Activated T-cell treated with anti-CD3 and anti-CD28 coated beads, Interleukin-2, amount 50 U/mL, for 72 hours (primary cell): ENCODE measurements at places on chromosomes 1 and 21. TPM values are rescaled to one million over a fixed set of nuclear protein-coding genes. Genes with fewer than 3 reads are reported as not detected.
A peak's percentile ranks its signal among the peaks of the same experiment; 100 is the strongest.

Gene G0S2
- 9.6 TPM for total RNA-seq

- DNase-seq: no peak
- no peaks in the 10 kb centered on the region for H3K4me1 ChIP-seq
- H3K27me3 ChIP-seq: peaks cover 4% of the 10 kb centered on the region
- H3K4me3 ChIP-seq: no peak overlapping the region
- no peak overlapping the region for H3K27ac ChIP-seq
- no peaks in the 10 kb centered on the region for H3K36me3 ChIP-seq
Observed at GRCh38 chr1:88029899-88030298, 654.2 kb upstream of the PKN2 start.

DNA sequence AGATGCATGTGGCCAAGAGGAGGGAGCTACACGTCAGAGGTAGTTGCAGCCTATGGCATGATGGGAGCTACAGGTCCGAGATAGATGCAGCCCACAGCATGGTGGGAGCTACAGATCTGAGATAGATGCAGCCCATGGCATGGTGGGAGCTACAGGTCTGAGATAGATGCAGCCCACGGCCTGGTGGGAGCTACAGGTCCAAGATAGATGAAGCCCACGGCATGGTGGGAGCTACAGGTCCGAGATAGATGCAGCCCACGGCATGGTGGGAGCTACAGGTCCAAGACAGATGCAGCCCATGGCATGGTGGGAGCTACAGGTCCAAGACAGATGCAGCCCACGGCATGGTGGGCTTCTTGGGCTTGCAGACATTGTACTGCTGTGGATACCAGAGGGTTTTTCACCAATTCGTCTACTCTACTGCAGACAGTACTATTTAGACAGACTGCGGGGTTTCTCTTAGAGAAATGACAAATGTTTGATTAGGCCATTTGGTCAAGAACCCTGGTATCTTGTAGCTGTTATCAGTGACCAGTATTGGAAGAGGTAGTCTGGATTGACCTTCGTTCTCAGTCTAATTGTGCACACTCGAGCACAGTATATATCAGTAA is 127.4 kb downstream of the DHRS3 start:
- H3K4me1 ChIP-seq: peaks cover 6% of the 10 kb centered on the region
- no peak overlapping the region for H3K4me3 ChIP-seq
- H3K27me3 ChIP-seq: no peaks in the 10 kb centered on the region

GRCh38 chr1:68136187-68136586 is 85.8 kb upstream of the DIRAS3 start:
- H3K27ac ChIP-seq: no peak overlapping the region
- no peak for DNase-seq
- no peaks in the 10 kb centered on the region for H3K27me3 ChIP-seq

GRCh38 chr1:214632091-214632490 is 29.1 kb downstream of the CENPF start:
- H3K36me3 ChIP-seq: peaks cover 16% of the 10 kb centered on the region
- peaks cover 11% of the 10 kb centered on the region for H3K4me1 ChIP-seq
- H3K4me3 ChIP-seq: no peak overlapping the region
- no peak overlapping the region for H3K27ac ChIP-seq

Gene GPR52
- total RNA-seq: 1.6 TPM

DNA sequence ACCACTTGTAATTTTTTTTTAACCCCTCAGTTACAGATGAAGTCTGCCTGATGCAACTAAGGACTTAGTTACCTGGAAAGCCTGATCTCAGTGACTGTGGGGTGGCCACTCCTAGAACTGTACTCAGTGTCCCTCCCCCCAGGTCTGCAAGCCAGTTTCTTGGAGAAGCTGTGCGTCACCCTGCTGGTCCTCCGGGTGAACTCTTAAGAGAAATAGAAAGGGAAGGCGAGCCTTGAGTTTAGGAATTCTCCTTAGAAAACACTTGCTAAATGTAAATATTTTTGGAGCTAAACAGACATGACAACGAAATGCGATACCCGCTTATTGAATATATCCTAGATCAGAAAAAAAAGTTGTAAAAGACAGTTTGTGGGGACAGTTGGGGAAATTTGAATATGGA is 730 bp downstream of the SLC16A4 start:
- no peak overlapping the region for H3K27ac ChIP-seq
- no peaks in the 10 kb centered on the region for H3K27me3 ChIP-seq
- peaks cover 7% of the 10 kb centered on the region for H3K4me1 ChIP-seq
- DNase-seq: no peak
- no peak overlapping the region for H3K4me3 ChIP-seq

Gene LCE3D
- not detected for total RNA-seq

- peaks cover 37% of the 10 kb centered on the region for H3K4me1 ChIP-seq
- peak overlapping the region; percentile 98 for H3K27ac ChIP-seq
- DNase-seq: no peak
- no peaks in the 10 kb centered on the region for H3K27me3 ChIP-seq
- H3K4me3 ChIP-seq: peak overlapping the region; percentile 84
Observed at GRCh38 chr1:1232796-1233566, 944 bp downstream of the B3GALT6 start.

Gene CD84
- total RNA-seq: 16.0 TPM

Gene CLCA1
- not detected for total RNA-seq

- H3K27me3 ChIP-seq: peaks cover 20% of the 10 kb centered on the region
- no peak for DNase-seq
- no peaks in the 10 kb centered on the region for H3K36me3 ChIP-seq
- no peak overlapping the region for H3K27ac ChIP-seq
- no peak overlapping the region for H3K4me3 ChIP-seq
Observed at GRCh38 chr1:63804829-63805484, 31.1 kb downstream of the ROR1 start.

Gene TNFAIP8L2
- 17.1 TPM for total RNA-seq

GRCh38 chr1:187408212-187409004 is 579.7 kb downstream of the PLA2G4A start:
- H3K4me3 ChIP-seq: no peak overlapping the region
- no peak overlapping the region for H3K27ac ChIP-seq
- no peak for DNase-seq
- no peaks in the 10 kb centered on the region for H3K4me1 ChIP-seq
- no peaks in the 10 kb centered on the region for H3K36me3 ChIP-seq

GRCh38 chr1:16067127-16067768 is 6.2 kb downstream of the FAM131C start:
- DNase-seq: no peak
- H3K4me3 ChIP-seq: no peak overlapping the region
- H3K27ac ChIP-seq: no peak overlapping the region
- no peaks in the 10 kb centered on the region for H3K36me3 ChIP-seq
- no peaks in the 10 kb centered on the region for H3K4me1 ChIP-seq

Gene IL12RB2
- 136 TPM for total RNA-seq

Gene TFF2
- total RNA-seq: not detected

DNA sequence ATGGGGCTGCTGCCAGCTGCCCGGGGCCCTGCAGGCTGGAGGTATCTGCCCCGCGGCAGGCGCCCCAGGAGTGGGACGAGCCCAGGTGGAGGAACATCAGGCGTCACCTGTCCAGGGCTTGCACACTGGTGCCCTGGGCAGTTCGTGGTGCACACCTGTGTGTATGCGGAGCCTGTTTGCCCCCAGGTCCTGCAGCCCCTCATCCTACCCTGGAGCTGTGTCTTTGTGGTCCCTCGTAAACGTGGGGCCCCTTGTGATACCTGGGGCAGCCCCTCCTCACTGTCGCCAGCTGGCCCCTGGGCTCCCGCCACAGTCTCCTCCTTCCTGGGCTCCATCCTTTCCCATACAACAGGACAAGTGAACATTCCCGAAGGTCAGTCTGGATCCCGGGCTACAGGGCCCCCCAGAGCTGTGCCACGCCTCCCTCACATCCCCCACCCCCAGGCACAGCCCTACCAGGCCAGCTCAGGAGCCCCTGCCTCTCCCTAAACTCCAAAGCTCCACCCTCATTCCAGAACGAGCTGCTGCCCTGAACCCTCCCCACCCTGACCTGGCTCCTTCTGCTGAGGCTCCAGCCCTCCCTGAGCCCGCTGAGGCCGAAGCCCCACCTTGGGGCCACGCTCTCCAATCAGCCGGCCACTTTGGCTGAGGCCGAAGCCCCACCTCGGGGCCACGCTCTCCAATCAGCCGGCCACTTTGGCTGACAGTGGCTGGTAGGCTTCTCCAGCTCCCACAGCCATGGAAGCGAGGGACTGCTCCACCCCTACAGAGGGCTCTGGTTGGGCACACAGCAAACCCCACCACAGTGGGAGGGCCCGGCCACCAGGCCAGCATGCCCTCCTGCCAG is 42.6 kb downstream of the UBE2G2 start:
- no peaks in the 10 kb centered on the region for H3K36me3 ChIP-seq
- H3K27ac ChIP-seq: no peak overlapping the region
- DNase-seq: no peak
- H3K4me1 ChIP-seq: no peaks in the 10 kb centered on the region

DNA sequence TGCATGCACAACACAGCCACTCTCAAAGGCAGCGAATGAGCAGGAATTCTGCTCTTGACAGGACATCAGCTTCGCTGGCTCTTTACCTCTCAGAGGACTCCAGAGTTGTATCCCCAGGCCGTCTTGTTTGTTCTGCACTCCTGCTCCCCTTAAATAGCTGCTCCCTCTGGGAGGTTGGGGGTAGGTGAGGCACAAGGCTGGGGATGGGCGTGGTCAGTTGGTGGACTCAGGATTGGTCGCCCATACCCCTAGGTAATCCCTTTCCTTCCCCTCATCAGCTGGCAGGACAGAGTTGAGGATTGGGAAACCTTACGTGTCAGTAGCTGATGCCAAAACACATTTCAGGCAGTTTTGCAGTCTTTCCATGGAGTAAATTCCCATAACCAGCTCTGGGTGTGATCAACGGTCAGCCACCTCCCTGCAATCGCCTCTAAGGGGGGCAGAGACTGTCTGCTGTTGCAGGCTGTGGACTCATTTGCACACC is at the start of gene PLA2G2A:
Gene PLA2G2A, minus strand, starts transcription at position 125 of the 484 bp plus-strand sequence. CDS start 845 bp downstream, outside the sequence.
- H3K27me3 ChIP-seq: peaks cover 44% of the 10 kb centered on the region
- no peaks in the 10 kb centered on the region for H3K4me1 ChIP-seq
- H3K27ac ChIP-seq: no peak within 1 kb of the TSS
- DNase-seq: no peak
- no peak within 1 kb of the TSS for H3K4me3 ChIP-seq
- no peaks in the 10 kb centered on the region for H3K36me3 ChIP-seq

DNA sequence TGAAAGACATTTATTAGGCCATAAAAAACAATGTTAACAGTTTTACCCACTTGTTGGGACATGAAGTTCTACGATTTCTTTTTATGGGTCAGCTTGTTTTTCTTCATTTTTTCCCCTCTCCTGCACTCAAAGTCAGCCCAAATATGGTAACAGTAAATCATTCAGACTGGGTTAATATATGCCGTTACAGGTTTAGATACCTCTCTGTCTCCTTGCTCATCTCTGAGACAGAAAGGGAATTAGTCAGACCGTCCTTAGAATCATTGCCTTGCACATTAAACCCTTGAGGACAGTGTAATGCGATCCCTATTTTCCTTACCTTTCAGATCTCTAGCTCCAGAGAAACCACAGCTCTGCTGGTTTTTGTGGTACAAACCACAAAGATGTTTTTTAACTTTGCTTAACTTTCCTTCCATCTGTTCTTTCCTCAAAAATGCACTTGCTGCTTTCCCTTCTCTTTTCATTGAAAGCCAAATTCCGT is 613.3 kb downstream of the PLPP3 start:
- no peak overlapping the region for H3K4me3 ChIP-seq
- H3K27me3 ChIP-seq: peaks cover 6% of the 10 kb centered on the region
- DNase-seq: no peak
- H3K27ac ChIP-seq: no peak overlapping the region
- no peaks in the 10 kb centered on the region for H3K4me1 ChIP-seq

DNA sequence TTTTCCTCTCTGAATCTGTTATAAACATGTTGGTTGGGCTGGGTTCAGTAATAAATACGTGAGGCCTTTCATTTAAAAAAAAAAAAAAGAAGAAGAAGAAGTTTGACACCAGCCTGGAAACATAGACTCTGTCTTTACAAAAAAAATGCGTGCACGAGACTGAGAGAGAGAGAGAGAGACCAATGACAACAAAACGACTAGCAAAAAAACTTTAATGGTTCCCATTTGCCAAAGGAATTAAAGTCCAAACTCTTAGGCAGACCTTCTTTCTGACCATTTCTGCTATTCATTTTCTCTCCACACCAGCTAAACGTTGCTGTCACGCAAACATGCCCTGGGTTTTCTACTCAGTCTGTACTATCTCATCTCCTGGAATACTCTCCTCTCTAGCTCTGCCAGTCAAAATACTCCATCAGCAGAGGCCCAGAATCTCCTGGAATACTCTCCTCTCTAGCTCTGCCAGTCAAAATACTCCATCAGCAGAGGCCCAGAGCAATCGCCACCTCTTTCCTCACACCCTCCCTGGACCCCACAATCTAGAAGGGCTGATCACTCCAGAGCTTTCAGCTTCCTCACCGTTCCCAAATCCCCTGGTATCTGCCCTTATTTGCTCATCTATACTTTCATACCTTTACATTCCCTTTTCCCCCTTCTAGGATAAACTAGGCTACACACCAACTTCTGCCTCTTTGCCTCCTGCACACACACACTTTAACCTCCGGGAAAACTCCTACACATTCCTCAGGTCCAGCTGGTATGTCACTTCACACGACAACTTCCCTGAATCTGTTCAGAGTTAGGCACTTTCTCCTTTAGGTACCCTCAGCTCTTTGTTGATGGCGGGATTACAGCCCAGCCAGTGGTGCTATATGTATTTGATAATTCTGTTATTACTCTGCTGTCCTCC is 100.0 kb downstream of the CDC7 start:
- DNase-seq: no peak
- H3K27me3 ChIP-seq: peaks cover 6% of the 10 kb centered on the region
- no peaks in the 10 kb centered on the region for H3K36me3 ChIP-seq
- no peak overlapping the region for H3K4me3 ChIP-seq
- no peak overlapping the region for H3K27ac ChIP-seq

- no peak overlapping the region for H3K4me3 ChIP-seq
- H3K27me3 ChIP-seq: peaks cover 7% of the 10 kb centered on the region
- no peak for DNase-seq
- no peaks in the 10 kb centered on the region for H3K4me1 ChIP-seq
Observed at GRCh38 chr1:58412071-58412580, 134.4 kb downstream of the OMA1 start.

GRCh38 chr1:12745992-12746323 is at the start of gene CFAP107:
Gene CFAP107, plus strand, starts transcription at chr1:12746200. Its CDS starts 231 bp downstream, at chr1:12746431.
- H3K36me3 ChIP-seq: peaks cover 27% of the 10 kb centered on the region
- DNase-seq: peak; percentile 29
- peak within 1 kb of the TSS; percentile 61 for H3K27ac ChIP-seq
- H3K4me3 ChIP-seq: peak within 1 kb of the TSS; percentile 52
- H3K27me3 ChIP-seq: peaks cover 52% of the 10 kb centered on the region

Gene DHDDS
- 43.6 TPM for total RNA-seq

DNA sequence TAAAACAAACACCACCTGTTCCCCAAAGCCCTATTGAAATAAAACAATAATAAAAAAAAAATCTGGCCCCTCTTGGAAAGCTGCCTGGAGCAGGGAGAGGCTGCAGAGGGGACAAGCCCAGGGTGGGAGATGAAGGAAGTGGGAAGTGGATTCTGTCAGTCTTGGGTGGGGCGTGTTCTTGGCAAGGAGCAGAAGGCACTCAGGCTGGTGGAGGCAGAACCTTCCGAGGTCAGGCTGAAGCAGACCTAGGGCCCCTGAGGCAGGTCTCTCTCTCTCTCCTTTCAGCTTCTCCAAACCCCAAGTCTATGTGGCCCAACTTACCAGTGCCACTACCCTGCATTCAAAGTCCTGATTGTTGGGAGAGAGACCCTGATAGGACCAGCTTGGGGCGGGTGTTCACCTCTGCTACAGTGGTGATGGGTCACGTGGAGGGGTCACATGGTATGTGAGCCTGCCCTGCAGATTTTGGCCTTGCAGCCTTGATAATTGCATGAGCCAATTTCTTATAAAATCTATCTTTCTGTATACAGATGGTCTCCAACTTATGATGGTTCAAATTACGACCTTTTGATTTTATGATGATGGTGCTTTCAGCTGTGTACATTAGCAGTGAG is 145.4 kb upstream of the C1orf174 start:
- H3K4me3 ChIP-seq: no peak overlapping the region
- H3K4me1 ChIP-seq: no peaks in the 10 kb centered on the region
- DNase-seq: no peak
- H3K27me3 ChIP-seq: peaks cover 32% of the 10 kb centered on the region

Gene PTGS2
- total RNA-seq: 32.4 TPM
